ENCODE measurements at places on chromosomes 3 and 15.

- DNase-seq: no peak
Observed at GRCh38 chr15:58232281-58233065, 94.3 kb downstream of the AQP9 start.

- DNase-seq: peak; percentile 71
Observed at GRCh38 chr3:159839561-159840379, 148.9 kb upstream of the IL12A start.

- no peak for DNase-seq
Observed at GRCh38 chr3:52697632-52697965, 8.0 kb downstream of the GLT8D1 start.

GRCh38 chr3:155064920-155065319 lies 15.2 kb upstream of the MME start:
- DNase-seq: no peak

- DNase-seq: no peak
Observed at GRCh38 chr3:47399016-47399415, 18.2 kb downstream of the PTPN23 start.

- DNase-seq: no peak
Observed at GRCh38 chr15:51281368-51281967, 56.9 kb downstream of the CYP19A1 start.

- DNase-seq: no peak
Observed at GRCh38 chr3:38314112-38314763, 32.1 kb downstream of the SLC22A14 start.

GRCh38 chr3:4695846-4696245 lies 202.7 kb downstream of the ITPR1 start:
- no peak for DNase-seq

DNA sequence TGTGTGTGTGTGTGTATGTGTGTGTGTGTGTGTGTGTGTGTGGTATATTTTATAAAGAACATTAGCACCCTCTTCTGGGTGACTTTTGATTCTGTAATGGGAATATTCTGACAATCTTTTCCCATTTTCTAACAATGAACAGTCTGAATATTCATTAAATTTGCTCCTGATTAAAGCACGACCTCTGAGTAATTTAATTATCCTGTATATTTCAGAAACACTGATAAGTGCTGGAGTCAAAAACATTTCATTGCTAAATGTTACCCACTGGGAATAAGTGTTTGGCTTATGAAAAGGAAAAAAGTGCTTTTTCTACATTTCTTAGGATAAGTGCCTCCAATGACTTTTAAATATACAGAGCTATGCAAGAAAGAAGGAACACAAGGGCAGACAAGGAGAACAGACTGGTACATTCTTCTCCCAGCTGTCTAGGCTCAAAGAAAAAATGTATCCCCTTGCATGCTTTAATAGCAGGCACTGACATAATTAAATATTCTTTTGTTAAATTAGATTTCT lies 32.3 kb upstream of the SYNPR start:
- no peak for DNase-seq

GRCh38 chr3:8255725-8256124 lies 245.9 kb upstream of the LMCD1 start:
- no peak for DNase-seq

DNA sequence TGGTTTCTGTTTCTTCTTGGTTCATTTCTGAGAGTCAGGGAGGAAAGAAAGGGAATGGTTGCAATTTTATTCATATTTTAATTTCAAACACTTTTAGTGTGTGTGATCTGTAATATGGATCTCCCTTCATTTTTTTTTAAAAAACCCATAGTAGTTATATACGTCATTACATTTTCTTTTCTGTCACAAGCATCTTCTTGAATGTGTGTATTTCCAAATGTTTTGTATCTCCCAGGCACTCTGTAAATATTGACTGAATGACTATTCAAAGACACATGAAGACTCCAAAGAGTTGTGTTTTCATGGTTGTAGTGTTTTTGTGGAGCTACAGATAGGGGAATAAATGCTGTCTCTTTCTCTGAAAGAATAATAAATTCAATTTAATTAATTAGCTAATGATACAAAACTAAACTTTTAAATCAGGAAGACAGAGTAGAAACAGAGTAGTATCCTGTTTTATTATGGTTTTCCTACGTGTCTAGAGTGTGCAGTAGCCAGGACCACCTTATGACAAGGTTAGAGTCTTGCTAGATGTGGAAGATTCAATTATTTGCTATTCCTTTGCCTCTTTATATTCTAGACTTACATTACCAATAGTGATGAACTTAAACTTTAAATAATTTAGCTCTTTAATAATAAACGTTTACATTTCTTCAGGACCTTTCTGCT lies 35.5 kb downstream of the NECTIN3 start:
- no peak for DNase-seq

DNA sequence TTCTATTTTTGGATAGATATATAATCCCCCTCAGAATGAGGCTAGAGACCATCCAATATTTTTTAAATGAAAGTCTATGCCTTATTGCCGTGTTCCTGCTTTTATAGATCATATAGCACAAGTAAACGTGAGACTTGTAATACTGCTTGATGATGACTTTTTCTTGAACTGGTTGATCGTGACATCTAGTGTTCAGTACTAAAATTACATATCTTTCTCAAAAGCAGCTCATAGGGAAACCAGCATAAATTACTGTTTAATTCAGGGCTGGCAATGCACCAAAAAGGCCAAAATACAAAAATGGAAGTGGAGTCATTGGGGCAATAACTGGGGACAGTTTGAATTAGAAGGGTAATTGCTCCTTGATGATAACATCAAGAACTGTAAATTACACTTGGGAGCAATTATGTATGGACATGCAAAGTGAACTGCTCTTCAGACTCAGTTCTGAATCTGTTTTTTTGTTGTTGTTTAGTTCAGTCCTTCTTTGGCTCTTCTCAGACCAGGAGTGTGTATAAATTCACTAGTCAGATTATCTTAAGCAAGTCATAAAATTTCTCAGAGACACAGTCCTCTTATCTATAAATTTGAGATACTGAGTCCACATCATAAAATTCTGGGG lies 325.3 kb downstream of the THSD4 start:
- peak; percentile 63 for DNase-seq

DNA sequence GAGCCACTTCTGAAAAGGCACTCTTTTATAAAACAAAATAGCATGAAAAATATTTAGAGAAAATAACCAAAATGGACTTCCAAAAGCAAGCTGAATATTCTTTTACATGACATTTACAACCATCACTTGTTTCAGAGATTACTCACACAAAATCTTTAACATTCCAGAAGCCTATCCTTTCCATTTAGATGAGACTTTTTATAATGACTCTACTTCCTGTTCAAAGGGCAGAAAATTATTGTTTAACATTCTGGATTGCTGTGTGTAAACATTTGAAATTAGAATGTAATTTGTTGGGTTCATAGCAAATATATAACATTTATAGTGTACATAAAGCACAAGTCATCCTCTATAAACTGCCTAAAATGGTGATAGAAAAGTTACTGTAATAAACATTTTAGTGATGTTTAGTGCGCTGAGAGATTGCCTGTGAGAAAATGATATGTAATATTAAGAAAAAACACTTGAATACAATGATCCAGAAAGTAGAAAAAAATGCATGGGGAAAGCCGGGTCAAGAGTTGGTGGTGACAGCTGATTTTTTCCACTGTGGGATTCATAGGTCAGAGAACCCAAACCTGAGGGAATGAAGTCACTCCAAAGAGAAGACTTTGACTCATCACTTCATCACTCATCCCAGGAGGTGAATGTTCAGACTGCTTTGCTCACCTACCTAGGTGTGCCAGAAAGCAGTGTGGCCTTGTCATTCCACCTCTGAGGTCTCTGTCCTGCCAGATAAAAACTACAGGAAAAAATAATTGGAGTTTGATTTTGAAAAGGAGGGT lies 305.8 kb downstream of the ARPP21 start:
- DNase-seq: no peak

DNA sequence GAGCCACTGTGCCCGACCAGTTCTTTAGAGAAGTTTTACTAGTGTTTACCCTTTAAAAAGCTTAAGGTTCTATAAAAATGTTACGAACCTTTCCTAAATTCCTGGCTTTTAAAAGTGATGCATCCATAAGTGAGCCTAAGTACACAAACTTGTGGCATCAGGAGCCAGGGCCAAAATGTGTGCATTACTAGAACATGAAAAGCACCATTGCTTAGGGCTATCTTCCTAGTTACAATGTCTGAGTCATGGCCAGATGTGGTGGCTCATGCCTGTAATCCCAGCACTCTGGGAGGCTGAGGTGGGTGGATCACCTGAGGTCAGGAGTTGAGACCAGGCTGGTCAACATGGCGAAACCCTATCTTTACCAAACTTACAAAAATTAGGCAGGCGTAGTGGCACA lies 39.9 kb downstream of the LEO1 start:
- DNase-seq: no peak

DNA sequence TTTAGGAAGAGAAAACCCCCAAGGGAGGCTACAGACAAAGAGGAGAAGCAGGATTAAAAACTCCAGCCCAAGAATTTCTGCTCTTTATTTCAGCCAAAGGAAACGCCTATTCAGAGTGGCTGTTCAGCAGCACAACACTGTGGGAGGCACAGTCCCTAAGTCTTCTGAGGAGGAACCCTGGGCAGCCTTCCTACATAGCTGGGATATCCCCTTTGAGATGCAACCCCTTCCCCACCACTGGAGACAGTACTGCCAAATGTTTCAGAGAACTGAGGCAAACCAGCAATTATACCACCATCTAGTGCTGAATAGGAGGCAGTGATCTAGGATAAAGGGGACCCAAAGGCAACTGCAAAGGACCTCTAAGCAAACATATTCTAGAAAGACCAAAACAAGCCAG lies 168.1 kb downstream of the VPS13C start:
- no peak for DNase-seq

- DNase-seq: no peak
Observed at GRCh38 chr3:122921791-122922651, 105.5 kb downstream of the SEMA5B start.

DNA sequence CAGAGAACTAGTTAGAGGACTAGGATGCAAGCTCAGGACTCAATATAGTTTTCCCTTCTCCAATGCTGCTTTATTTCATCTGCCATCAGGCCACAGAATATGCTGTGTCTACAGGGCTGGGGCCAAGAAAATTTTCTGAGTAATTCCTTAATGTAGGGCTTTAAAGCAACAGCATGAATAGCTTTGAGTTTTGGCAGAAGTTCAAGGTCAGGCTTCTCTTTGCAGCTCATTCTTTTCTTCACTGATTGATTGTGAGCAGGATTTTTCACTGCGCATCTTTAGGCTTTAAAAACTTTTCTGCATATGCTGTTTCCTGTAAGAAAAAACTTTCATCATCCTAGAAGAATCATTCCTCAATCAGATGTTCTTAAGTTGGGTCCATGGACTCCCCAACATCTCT lies 4.6 kb downstream of the TMEM108 start:
- peak; percentile 3 for DNase-seq

GRCh38 chr15:45790325-45790943 lies 155.6 kb downstream of the SQOR start:
- DNase-seq: peak; percentile 2

GRCh38 chr3:197542741-197543454 lies 12.9 kb downstream of the BDH1 start:
- no peak for DNase-seq

GRCh38 chr3:176787506-176787905 lies 409.8 kb downstream of the TBL1XR1 start:
- DNase-seq: no peak

GRCh38 chr3:152444029-152444641 lies 175.4 kb downstream of the MBNL1 start:
- peak; percentile 3 for DNase-seq

GRCh38 chr15:71152542-71152941 lies 37.3 kb downstream of the THSD4 start:
- no peak for DNase-seq

GRCh38 chr3:143170676-143171075 lies 51.1 kb downstream of the CHST2 start:
- no peak for DNase-seq

GRCh38 chr3:47731061-47731460 lies 50.6 kb downstream of the SMARCC1 start:
- DNase-seq: no peak

DNA sequence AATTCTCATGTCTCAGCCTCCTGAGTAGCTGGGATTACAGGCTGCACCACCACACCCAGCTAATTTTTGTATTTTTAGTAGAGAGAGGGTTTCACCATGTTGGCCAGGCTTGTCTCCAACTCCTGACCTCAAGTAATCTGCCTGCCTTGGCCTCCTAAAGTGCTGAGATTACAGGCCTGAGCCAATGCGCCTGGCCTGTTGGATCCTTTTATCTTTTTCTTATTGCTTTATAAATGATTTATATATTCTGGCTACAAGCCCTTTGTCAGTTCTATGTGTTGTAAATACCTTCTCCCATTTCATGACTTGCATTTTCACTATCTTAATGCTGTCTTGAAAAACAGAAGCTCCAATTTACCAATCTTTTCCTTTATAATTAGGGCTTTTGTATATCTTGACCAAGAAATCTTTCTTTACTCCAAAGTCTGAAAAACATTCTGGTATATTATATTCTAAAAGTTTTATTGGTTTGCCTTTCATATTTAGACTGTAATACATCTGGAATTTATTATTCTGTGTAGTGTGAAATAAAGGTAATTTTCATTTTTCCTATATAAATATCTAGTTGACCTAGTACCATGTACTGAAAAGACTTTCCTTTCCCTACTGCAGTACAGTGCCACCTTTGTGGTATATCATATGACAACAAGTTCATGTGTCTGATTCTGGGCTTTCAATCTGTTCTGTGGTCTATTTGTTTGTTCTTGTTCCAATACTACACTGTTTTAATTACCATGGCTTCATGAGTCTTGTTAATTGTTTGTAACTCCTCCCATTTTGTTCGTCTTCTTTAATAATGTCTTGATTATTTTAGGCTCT lies 52.9 kb upstream of the RNU6-1 start:
- DNase-seq: no peak

DNA sequence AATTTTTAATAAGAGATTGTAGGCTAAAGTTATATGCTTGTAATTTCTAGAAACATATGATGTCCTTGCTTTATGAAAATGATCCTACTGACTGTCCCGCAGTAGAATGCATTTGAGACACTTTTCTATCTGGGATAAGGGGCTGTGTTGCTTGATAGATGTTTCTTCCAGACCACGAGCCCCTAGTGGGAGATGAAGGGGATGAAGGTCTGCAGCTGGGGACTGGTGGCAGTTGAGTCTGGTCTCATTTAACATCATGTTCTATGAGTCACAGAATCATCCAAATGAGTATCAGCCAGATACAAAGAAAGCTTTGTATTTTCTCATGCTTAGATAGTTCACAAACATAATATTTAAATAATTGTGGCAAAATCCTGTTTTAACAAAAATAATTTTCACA lies 84.3 kb upstream of the PRTG start:
- DNase-seq: no peak

DNA sequence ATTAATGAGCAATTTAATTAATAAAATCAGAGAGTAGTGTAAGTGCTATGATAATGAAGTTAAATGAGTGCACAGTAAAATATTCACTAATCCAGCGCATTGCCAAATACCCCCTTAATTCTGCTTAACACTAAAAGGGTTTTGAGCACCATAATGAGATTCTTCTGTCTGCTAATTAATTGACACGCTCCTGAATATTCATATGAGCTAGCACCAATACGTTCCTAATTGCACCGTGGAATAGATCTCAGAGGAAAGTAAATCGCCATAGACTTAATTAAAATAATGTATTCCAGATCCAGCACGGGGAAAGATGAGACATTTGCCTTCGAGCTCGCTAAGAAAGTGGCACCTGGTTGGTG lies 9.6 kb upstream of the FOXB1 start:
- DNase-seq: no peak

GRCh38 chr3:185929192-185930151 lies 8.3 kb downstream of the TRA2B start:
- DNase-seq: no peak

- DNase-seq: no peak
Observed at GRCh38 chr15:44144184-44144583, 50.9 kb downstream of the FRMD5 start.
